ENCODE measurements at places on chromosomes 2 and 18. TPM values are rescaled to one million over a fixed set of nuclear protein-coding genes. Genes with fewer than 3 reads are reported as not detected.

Gene SLC5A7
- not detected for total RNA-seq

Gene SP110
- 56.8 TPM for total RNA-seq

Gene OTOS
- total RNA-seq, result not detected

Gene PLEK
- 2.7 TPM for total RNA-seq

Gene ZNF396
- total RNA-seq, result 0.37 TPM

Gene NAT8
- total RNA-seq, result not detected

Gene CCL20
- 137 TPM for total RNA-seq

Gene LRRC30
- not detected for total RNA-seq

Gene SLC19A3
- total RNA-seq, result not detected

Gene RTP5
- 0.58 TPM for total RNA-seq

GRCh38 chr2:31813016-31813415, 197.8 kb downstream of the MEMO1 start:
- ATAC-seq, result no peak

DNA sequence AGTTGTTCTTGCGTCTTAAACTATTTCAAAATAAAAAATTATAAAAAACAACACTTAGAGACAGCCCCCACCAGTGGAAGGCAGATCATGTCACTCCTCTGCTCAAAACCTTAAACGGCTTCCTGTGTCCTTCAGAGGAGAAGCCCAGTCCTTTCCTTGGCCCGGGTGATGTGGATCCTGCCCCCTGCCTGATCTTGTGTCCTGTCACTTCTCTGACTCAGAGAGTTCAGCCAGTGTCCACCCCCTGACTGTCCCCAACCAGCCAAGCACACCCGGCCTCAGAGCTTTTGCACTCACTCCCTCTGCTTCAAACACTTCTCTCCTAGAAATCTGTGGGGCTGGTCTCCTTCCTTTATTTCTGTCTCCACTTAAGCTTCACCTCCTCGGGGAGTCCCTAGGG, 35.4 kb downstream of the TOGARAM2 start:
- ATAC-seq, result no peak

DNA sequence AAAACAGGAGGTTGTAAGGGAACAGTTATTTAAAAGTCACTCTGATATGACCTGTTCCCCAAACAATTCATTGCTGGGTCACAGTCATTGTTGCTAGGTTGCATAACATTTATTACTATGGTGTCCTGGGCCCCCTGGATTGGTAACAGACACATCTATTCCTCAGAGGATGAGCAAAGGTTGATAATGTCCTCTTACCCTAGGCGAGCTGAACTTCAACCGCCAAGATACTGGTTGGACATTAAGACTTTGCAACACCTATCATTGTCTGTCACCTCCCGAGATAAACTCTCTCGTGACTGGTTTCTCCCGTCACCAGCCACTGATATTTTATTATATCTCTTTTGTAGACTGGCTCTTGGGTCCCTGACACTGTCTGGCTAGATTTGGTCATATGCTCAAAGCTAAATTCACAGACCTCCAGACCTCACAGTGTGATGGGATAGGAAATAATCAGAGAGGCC, 361.3 kb downstream of the ZNF521 start:
- no peak for ATAC-seq

DNA sequence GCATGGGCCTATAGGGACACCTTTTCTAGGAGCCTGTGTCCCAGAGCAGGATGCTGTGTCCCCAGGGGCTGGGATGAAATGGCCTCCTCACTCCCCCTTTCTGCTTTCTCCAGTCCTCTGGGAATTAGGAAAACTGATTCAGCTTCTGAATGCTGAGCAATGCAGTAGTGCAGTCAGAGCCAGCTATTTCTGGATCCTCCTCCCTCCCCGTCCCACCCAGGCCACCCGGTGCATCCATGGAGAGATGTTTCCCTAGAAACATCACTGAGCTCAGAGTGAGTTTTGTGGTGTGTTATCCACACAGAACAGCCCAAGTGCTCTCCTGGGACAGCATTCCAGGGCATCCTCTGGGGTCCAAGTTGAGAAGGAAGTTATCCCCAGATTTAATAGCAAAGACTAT, 125.5 kb downstream of the LOXHD1 start:
- no peak for ATAC-seq

DNA sequence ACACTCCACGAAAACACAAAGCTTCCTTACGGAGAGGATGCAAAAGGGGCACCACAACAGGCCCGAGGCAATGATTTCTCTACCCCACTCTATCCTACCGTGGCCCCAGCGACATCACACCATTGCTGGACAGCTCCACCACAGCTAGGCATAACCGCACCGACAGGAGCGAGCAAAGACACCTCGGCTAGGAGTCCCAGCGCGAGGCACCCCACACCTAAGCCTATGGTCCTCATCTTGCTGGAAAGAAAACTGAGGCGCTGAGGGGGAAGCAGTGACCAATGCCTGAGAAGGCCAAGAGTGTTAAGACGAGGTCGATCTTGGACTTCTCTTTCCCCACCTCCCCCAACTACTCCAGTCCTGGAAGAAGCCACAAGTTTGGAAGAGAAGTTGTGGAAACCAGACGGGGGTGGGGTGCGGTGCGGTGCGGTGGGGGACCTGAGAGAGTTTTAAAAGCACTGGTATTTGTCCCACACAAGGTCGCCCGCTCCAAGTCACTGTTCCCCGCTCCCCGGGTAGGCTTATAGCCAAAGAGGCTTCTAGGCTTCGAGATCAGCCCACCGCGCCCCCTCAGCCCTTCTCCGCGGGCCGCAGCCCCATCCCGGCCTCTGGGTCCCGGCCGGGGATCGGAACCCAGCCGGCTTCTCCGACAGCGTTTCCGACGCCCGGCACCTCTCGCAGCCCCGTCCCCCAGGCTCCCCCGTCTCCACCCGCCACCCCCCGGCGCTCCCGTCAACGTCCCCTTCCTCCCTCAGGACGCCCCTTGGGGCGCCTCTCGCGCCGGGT, 766 bp downstream of the PDE6D start:
- no peak for ATAC-seq

DNA sequence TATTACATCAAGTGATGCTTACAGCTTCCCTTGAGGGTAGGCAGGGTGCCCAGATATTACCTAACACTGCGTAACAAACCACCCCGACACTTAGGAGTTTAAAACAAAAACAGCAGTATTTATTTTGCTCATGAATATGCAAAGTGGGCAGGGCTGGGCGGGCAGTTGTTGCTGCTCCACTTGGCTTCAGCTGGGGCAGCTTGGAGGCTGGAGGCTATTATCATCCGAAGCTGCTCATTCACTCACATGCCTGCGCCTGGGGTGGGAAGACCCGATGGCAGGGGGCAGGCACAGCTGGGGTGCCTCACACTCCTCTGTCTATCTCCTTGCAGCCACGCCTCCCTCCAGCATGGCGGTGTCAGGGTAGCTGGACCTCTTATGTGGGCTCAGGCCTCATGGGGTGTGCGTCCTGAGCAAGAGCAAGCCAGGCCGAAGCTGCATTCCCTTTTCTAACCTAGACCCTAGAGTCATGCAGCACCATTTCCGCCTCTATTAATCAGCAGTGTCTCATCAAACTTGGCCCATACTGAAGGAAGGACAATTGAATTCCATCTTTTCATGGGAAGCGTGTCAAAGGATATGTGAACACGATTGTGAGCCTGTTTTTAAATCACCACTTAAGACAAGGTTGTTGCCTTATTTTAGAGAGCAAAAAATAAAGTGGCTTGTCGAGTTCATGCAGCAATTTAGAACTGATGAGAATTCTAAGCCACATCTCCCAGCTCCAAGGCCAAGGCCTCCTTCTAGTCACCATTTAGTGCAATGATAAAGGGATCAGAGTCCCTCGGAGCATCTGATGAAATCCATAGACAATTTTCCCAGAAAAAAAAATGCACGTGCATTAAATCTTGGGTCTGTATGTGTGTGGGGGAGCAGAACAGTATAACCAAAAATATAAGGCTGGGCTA, 54.9 kb downstream of the SDC1 start:
- ATAC-seq, result no peak

DNA sequence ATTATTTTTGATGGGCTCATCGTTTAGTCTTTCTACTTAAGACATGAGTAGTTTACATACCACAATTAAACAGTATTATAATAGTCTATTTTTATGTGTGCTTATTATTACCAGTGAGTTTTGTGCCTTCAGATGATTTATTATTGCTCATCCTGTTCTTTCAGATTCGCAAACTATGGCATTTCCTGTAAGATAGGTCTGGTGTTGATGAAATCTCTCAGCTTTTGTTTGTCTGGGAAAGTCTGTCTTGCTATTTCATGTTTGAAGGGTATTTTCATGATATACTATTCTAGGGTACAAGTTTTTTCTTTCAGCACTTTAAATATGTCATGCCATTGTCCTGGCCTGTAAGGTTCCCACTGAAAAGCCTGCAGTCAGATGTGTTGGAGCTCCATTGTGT, 101.3 kb downstream of the DNAH7 start:
- ATAC-seq, result no peak

DNA sequence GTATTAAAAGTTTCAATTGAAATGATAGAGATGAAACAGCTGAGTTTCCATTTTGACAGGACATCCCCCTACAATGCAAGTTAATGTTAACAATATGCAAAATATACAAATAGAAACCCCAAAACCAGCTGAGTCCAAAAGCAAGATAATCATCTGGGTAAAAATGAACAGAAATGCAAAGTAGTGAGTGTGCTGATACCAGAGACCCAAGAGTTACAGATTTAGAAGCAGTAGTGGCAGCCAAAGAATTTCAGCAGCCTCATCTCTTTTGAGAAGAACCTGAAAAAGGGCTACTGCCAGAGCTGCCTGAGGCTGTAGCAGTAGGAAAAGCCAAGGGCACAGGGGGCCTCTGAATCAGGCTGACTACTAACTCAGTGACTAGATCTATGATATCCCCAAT, 82.6 kb downstream of the THADA start:
- ATAC-seq, result no peak

GRCh38 chr2:11790228-11790627, 43.8 kb downstream of the LPIN1 start:
- peak; percentile 71 for ATAC-seq

DNA sequence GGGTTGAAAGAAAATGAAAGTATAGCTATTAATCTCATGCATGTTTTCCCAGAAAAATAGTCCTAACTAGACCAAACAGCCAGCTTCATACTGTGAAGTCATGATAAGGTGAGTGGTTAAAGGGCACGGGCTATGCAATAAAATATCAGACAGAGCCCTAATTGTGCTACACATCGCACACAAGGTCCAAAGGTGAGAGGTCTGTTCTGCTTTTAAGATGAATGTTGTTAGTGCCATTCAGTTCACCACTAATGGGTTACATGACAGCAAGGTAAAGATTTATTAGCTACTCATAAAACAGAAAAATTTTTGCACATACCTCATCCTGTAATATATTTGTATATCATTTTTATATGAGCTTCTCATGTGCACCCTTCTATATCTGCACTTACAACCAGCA, 105.0 kb upstream of the STK17B start:
- no peak for ATAC-seq

DNA sequence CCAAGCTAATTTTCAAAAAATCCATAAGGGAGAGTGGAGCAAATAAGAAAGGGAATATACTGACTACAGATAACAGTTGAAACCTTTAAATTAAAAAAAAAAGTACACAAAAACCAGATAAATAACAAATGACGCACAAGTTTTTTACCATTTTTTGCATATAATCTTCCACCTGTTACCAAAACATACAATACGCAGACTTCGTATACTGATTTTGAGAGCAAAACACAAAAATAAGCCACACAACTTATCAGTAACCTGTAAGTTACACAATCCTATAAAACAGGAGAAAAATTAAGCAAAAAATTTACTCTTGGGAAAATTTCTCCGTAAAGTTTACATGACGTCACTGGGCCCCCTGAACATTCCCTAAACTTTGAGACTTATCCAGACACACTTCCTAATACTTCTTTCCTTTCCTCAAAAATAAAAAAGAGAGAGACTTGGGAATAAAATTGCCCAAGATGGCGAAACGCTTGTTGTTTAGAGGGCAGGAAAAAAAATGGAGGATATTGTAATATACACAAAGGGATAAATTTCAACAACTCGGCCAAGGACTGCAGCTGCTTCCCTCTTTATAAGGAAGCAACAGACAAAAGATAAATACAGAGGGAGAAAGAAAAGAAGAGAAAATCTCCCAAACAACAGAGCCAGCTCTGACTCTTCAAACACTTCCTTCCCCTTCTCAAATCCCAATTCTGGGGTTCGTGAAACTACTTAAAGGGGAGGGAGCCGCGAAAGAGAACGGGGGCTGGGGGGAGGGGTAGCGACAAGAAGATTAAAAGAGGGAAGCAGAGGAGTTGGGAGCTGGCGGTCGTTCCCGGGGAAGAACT, 1.6 kb downstream of the BAZ2B start:
- no peak for ATAC-seq

GRCh38 chr18:75075429-75075841, 133.5 kb downstream of the PTGR3 start:
- no peak for ATAC-seq

DNA sequence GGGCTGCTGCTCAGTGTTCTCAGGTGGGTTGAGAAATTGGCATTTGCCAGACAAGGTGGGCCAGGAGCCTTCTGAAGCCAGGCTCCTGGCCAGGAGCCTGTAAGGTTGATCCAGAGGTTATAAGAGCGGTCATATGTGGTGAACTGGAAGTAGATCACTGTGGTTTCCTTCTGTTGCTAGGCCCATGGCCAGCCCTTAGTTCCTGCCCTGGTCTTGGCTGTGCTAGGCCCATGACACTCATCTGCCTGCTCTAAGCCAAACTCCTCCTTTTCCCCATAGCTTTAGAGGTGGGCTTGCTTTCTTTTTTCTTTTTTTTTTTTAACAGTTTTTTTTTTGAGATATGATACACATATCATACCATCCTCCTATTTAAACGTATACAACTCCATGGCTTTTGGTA, 5.0 kb upstream of the MGAT5 start:
- ATAC-seq, result no peak

DNA sequence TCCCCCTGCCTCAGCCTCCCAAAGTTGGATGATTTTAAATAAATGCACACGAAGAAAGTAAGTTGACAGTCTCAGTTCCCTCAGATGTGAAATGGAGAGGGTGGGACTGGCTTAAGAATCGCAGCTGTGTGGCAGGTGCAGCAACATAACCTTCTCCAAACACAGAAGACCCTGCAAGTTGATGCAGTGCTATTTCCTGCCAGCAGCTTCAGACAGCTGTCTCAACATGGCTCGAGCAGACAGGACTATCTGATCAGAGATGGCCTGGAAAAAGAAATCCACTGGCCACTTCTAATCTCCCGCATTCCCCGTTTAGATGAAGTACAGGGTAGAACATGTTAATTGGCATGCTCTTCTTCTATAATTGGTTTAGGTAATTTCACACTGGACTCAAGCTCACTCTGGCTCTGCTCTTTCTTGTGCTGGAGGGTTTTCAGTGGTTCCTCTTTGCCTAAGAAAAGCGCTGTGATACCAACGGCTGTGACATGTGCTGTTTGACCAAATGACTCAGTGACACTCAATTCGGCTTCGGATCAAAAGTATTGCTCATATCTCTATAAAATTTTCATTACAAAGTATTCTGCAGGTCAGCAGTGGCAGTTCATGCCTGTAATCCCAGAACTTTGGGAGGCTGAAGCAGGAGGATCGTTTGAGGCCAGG, 40.2 kb downstream of the MYOM1 start:
- ATAC-seq, result no peak

GRCh38 chr2:208669394-208669793, 262.8 kb downstream of the PTH2R start:
- no peak for ATAC-seq
